Right ventricle myocardium inferior (tissue), 1 donor: ENCODE measurements at places on chromosomes 4 and X.

GRCh38 chr4:6345096-6345830, 75.6 kb downstream of the WFS1 start:
- peak; percentile 53 for DNase-seq

DNA sequence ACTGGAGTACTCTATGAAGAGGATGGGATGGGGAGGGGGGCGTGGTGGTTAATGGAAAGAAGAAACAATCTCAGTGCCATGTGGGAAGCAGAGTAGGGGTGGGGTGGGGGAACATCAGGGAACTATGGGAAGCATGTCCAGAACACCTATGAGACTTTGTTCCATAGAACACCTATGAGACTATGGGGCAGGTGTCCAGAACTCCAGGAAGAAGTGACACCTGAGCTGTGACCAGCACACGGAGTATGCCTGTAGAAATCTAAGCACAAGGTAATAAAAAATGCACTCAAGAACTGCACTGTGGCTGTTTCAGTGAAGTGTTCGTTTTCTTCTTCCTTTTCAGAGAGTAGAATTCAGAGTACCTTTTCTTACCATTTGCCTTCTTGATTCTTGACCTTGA, 704.8 kb upstream of the TENM3 start:
- DNase-seq: no peak

- no peak for DNase-seq
Measured at GRCh38 chr4:167308876-167309275, 74.6 kb upstream of the SPOCK3 start.

GRCh38 chr4:94882756-94883155, 125.0 kb downstream of the BMPR1B start:
- DNase-seq: no peak

DNA sequence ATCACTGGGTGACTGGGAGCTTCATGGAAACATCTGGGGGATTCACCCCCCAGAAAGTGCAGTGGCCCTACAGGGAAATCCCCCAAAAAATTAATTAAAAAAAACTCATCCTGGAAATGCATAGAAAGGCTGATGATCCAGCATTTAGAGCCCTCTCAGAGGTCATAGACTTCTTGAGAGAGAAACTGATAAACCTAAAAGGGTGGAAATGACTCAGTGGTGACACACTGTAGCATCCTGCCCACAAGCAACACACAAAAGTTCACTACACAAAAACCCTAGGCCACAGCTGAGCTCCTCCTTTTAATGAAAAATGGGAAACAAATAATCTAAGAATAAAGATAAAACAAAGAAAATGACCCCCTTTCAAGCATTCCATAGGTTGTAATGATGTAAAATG, 911.5 kb downstream of the GLUD2 start:
- DNase-seq: no peak

DNA sequence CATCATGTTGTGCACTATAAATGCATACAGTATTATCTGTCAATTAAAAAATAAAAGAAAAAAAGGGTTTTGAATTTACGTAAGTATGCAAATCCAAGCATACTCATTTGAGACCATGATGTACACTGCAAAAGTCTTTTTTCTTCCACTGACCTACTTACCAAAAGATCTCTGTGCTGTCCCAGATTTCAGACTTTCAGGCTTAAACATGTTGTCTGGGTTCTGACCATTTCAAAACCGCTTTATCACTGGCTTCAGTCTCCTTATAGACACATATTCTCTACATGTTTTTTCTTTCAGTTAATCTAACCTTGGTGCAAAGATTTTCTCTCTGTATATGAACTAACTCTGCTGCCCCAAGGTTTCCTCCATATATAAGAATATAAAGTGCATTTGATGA, 58.6 kb upstream of the CXCL8 start:
- DNase-seq: no peak

GRCh38 chr4:8745005-8745790, 126.4 kb downstream of the HMX1 start:
- peak; percentile 48 for DNase-seq

DNA sequence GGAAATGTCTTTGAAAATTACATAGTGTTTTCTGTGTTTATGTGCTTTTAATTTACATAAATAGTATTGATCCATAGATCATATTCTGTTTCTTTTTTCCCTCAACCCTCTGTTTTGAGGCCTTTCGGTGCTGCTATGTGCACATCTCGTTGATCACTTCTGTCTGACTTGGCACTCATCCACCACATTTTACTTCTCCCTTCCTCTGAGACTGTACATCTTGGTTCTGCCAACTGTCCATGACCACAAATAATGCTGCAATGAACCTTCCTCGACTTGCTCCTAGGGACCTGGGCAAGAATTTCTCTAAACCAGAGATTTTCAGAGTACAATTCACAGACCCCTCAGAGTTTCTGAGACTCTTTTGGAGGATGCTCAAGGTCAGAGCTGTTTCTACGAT, 74.4 kb downstream of the RTL5 start:
- no peak for DNase-seq

DNA sequence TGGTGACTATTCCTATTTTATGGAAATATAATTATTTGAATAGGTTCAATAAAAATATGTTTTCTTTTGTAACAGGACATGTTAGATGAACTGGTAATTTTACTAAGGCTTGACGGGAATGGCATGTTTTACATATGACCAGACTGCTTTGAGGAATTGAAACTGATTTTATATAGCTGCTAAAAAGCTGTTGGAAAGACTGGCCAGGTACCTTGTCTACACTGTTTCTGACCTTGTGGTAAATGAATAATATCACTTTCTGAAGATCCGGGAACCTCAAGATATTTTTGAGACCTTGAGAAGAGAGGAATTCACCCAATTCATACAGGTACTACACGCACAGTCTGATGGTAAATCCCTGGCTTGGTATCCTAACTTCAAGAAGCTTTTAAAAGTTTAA, 42.1 kb upstream of the USP46 start:
- DNase-seq: no peak

- peak; percentile 99 for DNase-seq
Measured at GRCh38 chr4:184649026-184649970, at the start of the genes CASP3 and PRIMPOL. CASP3 (minus strand) TSS chr4:184649447; CDS start chr4:184638453, 10,994 bp downstream. PRIMPOL (plus strand) TSS chr4:184649738; CDS start chr4:184657141, 7,403 bp downstream.

GRCh38 chr4:152727784-152728183, 48.0 kb upstream of the TMEM154 start:
- DNase-seq: no peak

- no peak for DNase-seq
Measured at GRCh38 chrX:28010875-28011274, 29.6 kb upstream of the DCAF8L1 start.

GRCh38 chrX:144586756-144587155, 660.5 kb upstream of the SPANXN1 start:
- no peak for DNase-seq

DNA sequence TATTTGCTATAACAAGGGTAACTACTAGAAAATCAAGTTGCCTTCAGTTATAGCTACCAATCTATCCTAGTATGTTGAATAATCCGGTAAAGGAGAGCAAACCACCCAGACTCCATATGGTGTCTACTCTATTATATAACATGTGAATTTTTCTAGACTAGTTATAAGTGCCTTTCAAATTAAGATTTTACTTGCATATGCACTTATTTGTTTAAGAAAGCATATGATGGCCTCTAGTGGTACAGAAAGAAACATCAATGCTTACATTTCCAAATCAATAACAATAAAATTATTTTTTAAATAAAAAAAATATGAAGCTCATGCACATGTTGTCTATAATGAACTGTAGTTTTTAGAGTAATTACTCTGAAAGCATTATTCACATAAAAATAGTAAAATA, 1516.4 kb upstream of the PABPC4L start:
- no peak for DNase-seq

DNA sequence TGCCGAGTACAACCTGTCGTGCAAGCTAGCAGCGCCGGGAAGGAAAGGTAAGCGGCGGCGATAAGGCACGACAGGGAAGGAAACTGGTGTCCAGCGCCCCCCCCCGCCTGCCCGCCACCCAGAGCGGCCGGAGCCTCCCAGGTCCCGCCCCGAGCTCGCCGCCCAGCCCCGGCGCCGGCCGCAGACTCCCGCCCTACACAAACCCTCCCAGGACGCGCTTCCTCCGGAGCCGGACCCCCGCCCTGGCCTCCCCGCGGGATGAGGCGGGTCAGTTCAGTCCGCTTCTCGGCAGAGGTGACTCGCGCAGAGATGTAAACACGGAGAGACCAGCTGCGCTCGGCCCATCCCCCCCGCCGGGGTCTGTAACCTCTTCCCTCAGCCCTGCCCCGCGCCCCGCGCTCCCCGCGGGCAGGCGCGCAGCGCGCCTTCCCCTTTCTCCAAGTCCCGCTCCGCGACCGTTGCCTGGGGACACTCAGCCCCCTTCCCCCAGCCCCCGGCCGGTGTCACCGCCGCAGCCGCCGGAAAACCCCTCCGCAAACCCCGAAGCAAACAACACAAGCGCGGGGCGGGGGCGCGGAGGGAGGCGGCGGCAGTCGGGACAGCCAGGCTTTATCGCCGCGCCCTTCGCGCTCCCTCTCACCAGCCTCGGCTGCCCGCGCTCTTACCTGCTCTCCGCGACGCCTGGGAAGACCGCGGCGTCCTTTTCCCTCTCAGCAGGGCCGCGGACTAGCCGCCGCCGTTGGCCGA, 543 bp downstream of the ELF2 start:
- DNase-seq: peak; percentile 93

GRCh38 chr4:109510687-109511086, 49.4 kb upstream of the MCUB start:
- no peak for DNase-seq

DNA sequence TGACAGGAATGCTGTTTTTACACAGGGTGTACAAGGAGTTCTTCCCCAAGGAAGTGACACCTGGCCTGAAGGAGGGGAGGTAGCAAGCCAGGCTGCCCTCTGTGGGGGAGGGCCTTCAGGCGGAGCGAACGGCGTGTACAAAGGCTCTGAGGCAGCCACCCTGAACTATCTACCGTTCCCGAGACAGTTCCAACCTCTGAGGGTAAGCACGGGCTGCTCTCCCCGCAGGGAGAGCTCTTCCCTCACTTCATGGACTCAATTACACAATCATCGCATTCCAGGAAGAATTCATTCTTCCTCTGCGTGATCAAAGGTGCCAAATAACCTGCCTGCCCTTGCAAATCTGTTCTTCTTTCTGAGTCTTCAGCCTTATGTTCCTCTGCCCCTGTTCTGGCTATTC, 4.8 kb downstream of the ELK1 start:
- DNase-seq: no peak

DNA sequence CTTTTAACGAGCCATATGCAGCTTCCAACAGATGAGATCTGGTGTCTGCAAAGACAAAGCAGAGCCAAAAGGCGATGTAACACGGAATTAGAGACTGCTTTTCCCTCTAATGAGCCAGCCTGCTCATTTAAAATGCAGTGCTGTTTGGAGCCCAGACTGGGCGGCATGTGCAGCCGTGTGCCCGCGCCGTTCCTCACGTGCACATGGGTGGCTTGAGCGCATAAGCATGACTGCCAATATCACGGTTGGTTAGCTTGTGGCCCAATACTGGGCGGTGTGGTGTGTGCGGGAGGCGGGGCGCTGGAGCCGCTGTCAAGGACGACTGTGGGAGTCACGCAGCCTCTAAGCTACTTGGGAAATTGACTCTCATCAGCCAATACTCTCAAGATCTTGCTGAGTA, 87.0 kb upstream of the SCOC start:
- no peak for DNase-seq

DNA sequence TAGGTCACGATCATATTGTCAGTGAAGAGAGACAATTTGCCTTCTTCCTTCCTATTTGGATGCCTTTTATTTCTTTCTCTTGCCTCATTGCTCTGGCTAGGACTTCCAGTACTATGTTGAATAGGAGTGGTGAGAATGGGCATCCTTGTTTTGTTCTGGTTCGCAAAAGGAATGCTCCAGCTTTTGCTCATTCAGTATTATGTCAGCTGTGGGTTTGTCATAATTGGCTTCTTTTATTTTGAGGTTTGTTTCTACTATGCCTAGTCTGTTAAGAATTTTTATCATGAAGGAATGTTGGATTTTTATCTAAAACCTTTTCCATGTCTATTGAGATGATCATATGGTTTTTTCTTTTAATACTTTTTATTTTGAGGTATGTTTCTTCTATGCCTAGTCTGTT, 152.3 kb upstream of the MAD2L1 start:
- no peak for DNase-seq

DNA sequence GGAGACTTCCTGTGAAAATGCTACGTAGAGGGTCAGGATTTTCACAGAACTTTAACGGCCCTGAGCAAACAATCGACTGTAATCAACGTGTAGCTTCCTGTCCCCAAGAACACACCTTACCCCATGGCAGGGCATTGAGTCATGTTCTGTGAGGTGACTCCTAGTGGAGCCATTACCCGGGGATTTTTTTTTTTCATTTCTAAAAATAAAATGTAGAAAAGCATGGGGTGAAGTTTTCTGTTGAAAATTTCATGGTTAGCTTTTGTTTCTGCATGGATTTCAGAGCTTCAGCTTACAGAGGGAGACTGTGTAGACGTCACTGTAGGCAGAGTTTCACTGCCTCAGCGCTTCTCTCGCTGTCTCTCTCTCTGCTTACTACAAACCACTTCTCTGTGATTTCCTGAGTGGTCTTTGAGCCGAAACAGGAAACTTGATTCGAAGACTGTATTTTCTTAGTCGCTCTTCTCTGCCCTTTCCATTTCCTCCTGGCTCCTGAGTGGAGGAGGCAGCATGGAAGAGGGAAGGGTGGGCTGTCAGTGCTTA, 111.7 kb downstream of the NFKB1 start:
- DNase-seq: no peak

GRCh38 chrX:133350751-133351150, 64.5 kb downstream of the GPC4 start:
- no peak for DNase-seq

DNA sequence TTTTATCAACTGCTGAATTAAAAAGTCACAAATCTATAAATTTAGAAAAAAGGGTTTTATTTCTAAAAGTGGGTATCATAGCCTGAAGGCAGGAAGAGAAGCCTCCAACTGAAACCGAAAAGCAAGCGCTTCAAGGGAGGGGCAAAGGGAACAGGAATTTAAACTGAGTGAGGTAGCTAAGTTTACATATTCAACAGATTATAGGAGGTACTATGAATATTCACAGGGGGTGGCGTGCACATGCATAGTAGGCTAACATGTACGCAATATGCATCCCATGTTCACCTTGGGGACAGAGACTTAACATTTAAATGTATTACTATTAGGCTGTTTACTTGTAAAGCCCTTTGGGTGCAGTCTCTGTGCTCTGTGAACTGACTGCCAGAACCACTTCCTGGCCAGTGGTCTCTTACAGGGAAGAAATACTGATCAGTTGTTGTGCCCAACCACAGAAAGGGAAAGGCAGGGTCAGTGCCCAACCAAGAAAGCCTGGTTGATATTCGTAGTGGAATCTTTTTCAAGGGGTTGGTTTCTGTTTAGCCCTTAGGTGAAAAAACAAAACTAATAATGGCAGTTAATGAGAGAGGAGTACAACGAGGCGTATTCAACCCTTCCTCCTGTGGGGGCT, 168.7 kb upstream of the GALNTL6 start:
- DNase-seq: no peak

DNA sequence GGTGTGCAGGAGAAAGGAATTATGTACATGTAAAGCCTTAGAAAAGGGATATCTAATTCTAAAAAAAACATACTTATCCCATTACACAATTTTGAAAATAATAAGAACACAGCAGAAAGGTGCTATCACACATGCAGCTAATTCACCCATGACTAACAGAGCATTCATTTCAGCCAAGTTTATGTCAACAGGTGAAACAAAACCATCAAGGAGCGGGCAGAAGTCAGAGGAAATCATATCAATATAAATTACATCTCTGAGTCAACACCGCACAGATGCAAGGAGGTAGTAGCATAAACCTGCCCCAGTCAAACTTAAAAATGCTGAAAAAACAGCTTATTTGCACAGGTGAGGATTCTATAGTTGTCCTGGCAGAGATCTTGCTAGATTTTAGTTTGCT, 197.9 kb downstream of the PRDM5 start:
- no peak for DNase-seq
